T-helper 2 cell (primary cell): ENCODE measurements at places on chromosomes 16 and 17.

- DNase-seq = no peak
Observed at GRCh38 chr16:88534638-88535190, 35.5 kb upstream of the ZC3H18 start.

GRCh38 chr16:58491-59439, 5.1 kb downstream of the SNRNP25 start:
- no peak for DNase-seq

DNA sequence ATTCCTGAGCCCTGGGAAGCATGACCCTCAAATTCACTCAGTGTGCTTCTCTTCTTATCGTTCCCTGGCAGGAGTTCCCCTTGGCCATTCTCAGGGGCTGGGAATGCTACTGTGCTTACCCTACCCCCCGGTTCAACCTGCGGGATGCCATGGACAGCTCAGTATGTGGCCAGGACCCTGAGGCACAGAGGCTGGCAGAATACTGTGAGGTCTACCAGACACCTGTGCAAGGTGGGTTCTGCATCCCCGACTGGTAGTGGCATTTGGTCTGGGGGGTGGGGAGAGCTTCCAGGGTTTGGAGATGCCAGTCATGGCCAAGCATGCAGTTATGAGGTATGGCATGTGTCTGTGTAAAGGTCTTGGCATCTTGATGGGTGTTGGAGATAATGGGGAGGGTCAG, 39.4 kb downstream of the WSCD1 start:
- no peak for DNase-seq

- DNase-seq = no peak
Observed at GRCh38 chr17:77509089-77509488, 368.3 kb downstream of the SEC14L1 start.

DNA sequence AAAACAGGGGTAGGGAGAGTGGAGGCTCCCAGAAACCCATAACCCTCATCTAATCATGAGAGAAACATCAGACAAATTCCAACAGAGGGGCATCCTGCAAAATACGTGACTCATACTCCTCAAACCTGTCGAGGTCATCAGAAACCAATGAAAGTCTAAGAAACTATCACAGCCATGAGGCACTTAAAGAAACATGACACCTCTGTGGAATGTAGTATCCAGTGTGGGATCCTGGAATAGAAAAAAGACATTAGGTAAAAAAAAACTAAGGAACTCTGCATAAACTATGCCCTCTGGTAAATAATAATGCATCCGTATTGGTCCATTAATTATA, 16.4 kb downstream of the CDH5 start:
- no peak for DNase-seq
